ENCODE measurements at places on chromosomes 12 and 14. TPM values are rescaled to one million over a fixed set of nuclear protein-coding genes. Genes with fewer than 3 reads are reported as not detected.

DNA sequence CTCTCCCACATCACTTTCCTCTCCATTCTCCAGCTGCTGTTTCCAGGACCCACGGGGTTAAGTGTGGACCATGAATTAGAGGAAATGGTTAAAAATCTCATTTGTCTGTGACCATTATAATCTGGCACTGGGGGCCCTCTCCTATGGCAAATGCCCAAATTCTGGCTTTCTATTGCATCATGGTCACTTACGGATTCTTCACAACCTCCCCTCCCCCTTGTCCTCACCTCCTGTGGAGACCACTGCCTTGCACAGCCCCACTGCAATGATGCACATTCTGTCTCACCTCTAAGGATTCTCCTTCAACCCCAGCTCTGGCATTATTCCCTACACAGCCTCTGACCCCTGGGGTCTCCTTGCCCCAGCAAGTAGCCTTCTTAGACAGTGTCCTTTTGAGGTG lies 18.9 kb downstream of the BCAT1 start:
- no peak for DNase-seq

The PAX9 gene
- polyA plus RNA-seq: not detected

DNA sequence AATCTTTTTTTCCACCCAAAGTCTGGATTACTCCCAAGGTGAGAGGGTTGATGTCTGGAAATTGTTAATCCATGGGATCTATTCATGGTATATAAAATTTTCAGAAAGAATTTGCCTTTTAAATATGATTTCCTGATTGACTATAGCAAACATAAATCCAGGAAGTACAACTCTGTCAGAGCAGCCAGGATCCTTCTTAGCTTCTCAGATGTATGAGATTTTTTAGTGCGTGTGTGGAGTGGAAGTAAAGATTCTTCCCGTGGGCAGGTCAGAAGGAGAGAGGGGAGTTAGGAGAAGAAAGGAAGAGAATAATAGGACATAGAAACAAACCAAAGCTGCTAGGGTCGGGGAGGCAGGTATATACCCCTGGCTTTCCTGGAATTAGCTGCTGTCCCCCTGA lies 159.3 kb downstream of the FBXL14 start:
- no peak for DNase-seq

- DNase-seq: no peak
Observed at GRCh38 chr14:62056789-62057188, 294.6 kb downstream of the SNAPC1 start.

The MAP3K9 gene
- 0.36 TPM for polyA plus RNA-seq

The IAPP gene
- polyA plus RNA-seq: not detected

The PMEL gene
- polyA plus RNA-seq: 1.8 TPM

- no peak for DNase-seq
Observed at GRCh38 chr12:92562063-92562734, 140.6 kb upstream of the PLEKHG7 start.

- DNase-seq: no peak
Observed at GRCh38 chr12:67442896-67443295, 173.7 kb downstream of the CAND1 start.

The COX8C gene
- polyA plus RNA-seq: not detected

GRCh38 chr12:14066021-14066420 lies 84.6 kb upstream of the GRIN2B start:
- no peak for DNase-seq

The GNB3 gene
- 5.3 TPM for polyA plus RNA-seq

The PRMT5 gene
- polyA plus RNA-seq: 152 TPM

The KRT85 gene
- polyA plus RNA-seq: not detected

- no peak for DNase-seq
Observed at GRCh38 chr14:94857950-94858349, 88.0 kb upstream of the GSC start.

The BICDL1 gene
- 0.02 TPM for polyA plus RNA-seq

- no peak for DNase-seq
Observed at GRCh38 chr14:97218691-97219430, 421.7 kb downstream of the VRK1 start.

- DNase-seq: no peak
Observed at GRCh38 chr14:99514552-99515300, 33.5 kb downstream of the CCNK start.

DNA sequence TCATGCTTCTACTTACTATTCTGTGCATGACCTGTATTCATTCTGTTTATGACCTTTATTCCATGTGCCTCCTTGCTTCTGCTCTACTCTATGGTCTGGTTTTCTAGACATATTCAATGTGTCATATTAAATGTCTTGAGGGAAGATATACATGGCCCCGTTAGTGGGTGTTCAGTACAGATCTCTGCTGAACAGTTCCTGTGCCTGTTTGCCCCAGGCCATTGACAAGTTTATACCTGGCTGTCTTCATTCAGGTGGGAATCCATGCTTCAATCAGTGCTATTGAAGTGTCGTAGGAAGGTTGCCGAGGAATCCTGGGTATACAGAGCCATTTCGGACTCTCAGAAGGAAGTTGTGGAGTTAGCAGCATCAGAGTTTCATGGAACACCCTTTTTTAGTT lies 7.4 kb upstream of the PPFIBP1 start:
- DNase-seq: no peak

The AQP2 gene
- polyA plus RNA-seq: not detected

DNA sequence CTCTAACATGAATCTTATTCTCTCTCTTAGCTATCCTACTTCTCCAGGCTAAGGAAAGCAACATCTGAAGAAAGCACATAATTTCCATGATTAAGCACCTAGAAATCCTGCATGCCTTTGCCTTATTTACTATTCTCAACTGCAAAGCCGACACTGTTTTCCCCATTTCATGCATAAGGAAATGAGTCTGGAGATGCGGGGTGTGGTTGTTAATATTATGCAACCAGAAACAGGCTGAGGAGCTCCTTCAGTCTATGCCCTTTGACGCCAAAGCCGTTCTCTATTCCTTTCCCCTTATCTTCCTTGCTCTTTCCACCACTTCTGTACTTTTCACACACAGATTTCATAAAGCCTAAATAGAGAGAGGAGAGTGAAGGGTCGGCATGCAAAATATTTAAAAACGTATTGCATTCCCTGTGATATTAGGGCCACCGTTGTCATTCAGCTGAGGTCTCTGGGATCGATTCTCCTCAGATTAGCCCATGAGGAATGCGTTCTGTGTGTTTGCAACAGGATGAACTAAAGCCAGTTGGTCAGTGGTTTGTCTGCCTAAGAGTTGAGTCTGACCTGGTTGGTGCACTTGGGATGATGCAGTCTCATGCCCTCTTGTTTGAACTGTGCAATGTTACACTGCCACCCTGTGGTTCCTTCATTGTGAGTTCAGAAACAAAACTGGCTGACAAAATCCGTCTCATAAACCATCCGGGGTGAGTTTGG lies 53.1 kb upstream of the PLEKHG7 start:
- DNase-seq: peak; percentile 27

The RNF31 gene
- 8.2 TPM for polyA plus RNA-seq

GRCh38 chr12:121227294-121227693 lies 17.4 kb downstream of the P2RX4 start:
- DNase-seq: no peak

The ATP2B1 gene
- polyA plus RNA-seq: 12.8 TPM

DNA sequence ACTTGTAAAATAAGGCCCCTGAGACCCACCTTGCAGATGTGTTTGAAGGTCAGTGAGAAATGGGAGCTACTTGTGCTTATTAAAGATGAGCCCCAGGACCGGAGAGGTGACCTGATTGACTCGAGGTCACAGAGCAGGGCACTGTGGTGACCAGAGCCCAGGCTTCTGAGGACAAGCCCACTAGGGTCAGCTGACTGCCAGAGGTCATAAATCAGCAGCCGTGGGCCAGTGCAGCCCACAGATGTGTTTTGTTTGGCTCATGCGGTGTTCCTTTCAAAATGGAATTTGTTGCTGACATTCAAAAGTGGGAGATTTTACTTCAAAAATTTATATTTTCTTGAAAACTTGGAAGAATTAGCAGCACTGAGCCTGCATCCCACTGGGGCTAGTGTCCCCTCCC lies 24.5 kb downstream of the JDP2 start:
- no peak for DNase-seq

GRCh38 chr14:24231263-24232120 lies 675 bp downstream of the NEDD8 start:
- DNase-seq: no peak

DNA sequence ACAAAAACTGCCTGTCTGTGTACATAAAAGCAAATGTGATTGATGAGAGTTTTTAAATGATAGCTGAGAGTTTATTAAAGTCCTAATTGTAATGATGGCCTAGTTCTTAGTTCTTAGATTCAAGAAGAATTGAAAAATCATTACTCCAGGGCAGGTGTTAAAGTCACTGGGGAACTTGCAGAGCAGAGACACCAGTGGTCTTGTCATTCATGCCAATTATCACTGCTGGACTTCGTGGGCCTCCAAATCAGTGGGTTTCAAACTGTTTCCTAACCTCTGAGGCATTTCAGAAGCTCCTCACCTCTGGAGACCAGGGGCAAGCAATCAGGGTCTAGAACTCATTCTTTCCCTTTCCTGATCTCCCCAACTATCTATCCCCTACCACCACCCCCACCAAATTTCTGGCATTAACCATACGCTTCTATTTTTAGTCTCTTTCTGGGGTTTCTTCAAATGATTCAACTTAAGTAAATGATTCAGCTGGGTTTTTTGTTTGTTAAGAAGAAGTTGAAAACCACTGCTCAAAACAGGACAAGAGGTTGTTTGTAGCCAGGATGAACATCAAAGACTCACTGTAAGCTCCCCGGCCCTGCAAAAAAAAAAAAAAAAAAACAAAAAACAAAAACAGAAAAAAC lies 80.1 kb downstream of the CEP83 start:
- no peak for DNase-seq

DNA sequence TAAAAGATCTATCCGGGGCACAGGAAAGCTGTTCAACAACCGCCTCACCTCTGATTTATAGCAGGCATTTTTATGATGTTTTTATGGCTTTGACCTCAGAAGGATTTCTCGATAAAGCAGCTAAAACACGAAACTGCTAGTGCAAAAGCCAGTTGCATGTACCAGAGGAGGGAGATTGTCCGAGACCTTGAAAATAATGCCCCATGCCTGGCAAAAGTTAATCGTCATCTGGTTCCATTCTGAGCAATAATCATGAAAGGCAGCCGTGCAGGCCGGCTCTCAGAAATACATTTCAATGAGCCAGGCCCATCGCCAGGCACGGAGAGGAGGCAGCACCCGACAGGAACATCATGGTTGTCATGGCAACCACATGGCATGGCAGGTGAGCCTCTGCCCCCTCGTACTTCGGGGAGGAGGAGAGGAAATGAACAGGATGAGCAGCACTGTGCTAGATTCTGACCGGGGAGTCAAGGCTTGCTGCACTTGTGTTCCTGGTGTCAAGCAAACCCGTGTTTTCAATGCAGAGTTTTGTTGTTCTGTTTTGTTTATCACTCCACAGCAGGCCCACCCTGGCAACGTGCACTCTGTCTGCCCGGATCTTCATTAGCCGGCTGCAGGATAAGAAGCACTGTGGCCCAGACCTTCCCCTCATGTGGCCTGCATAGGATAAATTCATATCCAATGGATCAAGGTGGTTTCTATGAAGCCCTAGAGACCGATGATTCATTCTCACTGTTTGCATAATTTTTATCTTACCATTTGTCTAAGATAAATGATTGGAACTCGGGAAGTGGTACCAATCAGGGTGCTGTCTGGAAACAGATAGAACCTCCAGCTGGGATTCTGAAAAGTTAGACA lies 160.2 kb downstream of the RIMBP2 start:
- DNase-seq: no peak

DNA sequence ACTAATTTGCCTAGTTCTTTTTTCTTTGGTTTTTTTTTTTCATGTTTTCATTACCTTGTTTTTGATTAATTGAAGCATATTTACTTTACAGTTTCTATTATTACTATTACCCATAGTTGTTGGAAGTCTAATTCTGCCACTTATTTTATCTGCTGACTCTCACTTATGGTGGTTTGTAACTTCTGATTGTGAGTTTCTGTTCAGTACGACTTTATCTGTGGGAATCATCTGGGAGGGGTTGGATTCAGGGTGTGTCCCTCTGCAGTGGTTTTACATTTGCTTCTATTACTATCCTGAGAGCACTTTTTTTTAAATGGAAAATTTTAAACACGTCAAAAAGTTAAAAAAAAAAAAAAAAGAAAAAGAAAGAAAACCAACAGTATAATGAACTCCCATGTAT lies 26.4 kb upstream of the SOS2 start:
- no peak for DNase-seq

The OASL gene
- 0.49 TPM for polyA plus RNA-seq

GRCh38 chr12:575129-575502 lies 88.1 kb downstream of the NINJ2 start:
- no peak for DNase-seq

The TCTN1 gene
- polyA plus RNA-seq: 34.0 TPM

The RNF212B gene
- polyA plus RNA-seq: not detected

- DNase-seq: no peak
Observed at GRCh38 chr12:39301422-39301821, 141.5 kb downstream of the KIF21A start.

DNA sequence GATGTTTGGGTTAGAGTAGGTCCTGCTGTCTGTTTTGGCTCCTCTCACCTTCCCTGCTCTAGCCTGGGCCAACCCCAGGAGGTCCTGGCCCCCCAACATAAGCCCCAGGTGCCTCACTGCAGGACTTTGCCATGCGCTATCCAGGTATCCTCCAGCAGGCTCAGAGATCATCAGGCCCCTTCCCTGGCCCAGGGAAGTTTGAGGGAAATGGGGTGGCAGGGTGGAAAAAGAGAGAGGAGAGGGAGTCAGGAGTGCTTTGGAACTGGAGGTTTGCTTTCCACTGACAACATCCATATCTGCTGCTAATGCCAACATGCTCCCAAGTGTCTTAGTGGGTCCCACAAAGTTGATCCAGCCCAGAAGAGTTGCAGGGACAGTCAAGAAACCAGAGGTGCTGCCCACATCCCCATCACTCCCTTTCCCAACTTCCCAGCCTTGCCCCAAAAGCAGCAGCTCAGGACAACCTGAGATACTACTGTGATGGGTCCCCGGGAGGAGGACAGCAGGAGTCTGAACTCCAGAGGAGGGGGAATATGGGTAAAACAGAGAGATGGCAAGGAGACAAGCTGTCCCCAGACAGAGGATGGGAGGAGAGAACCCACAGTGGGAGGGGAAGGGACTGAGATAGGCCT lies 677 bp downstream of the TNS2 start:
- no peak for DNase-seq

The MTA1 gene
- polyA plus RNA-seq: 40.3 TPM

GRCh38 chr12:80593766-80594165 lies 113.7 kb upstream of the MYF6 start:
- DNase-seq: peak; percentile 70

DNA sequence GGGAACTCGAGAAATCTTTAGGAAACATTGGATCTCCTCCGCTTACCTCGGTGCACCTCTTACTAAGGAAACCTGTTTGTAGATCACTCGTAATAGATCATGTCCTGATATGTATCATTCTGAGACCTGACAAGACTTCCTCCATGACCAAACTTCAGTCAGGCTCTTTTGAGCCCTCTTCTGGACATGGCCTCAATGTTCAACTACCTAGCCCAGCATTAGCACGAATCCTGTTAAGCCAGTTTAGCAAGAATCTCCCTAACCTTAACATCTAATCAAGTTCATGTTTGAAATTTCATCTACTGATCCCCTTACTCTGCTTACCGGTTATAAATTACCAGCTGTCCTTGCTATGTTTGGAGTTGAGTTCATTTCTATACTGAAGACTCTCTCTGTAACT lies 713.9 kb upstream of the USP15 start:
- DNase-seq: no peak

The ERP27 gene
- polyA plus RNA-seq: 0.93 TPM

All from BJ (cell line).